ENCODE measurements at places on chromosomes 3 and 15.

DNA sequence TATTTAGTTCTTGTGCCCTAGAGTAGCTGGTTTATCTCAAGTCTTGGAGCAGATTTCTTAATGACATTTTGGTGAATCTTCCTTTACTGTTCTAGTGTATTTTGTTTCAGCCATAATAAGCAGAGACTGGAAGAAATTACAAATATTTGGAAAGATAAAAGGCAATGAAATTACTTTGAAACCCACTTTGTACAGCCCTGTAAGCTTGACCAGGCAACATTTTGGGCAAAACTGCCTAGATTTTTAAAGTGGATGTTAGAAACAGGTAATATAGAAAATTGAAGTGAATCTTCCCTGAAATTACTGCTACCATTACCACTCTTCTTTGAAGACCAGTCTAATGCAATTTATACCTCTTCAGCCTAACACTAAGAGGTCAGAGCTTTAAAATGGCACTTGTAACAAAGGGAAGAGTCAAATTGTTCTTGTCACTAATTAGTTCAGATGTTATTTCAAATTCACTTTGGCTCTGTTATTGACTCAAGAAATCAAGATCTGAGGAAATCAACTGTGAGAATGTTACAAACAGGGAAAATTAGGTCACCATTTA is 589.4 kb downstream of the NLGN1 start:
- DNase-seq, result no peak

GRCh38 chr15:39358441-39359041 is 222.3 kb upstream of the THBS1 start:
- DNase-seq, result no peak

DNA sequence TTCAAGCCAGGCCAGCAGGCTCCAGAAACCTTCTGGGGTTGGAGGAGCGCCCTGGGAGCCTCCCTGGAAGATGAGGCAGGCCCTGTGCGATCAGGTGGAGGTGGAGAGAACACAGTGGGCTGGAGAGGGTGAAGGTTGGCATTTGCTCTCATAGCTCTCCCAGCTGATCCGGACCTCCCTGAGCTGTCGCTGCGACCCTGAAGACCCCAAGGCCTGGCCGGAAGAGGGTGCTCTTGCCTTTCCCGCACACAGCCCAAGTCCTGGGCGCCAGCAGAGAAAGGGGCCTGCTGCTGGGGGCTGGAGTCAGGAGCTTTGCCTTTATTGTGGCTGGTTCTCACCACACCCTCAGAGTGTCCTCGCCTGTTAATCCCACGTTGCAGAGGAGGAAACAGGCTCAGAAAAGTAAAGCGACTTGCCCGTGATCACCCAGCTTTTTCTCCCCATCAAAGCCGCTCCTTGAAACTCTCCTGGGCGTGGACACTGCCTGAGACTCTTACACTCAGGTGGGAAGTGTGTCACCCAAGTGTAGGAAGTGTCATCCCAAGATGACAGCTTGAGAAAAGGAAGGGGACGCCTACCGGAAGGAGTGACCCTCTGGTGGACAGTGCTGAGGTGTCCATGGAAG is 8.6 kb upstream of the RPL29 start:
- no peak for DNase-seq

GRCh38 chr15:87736891-87737389 is 519.6 kb downstream of the NTRK3 start:
- no peak for DNase-seq

DNA sequence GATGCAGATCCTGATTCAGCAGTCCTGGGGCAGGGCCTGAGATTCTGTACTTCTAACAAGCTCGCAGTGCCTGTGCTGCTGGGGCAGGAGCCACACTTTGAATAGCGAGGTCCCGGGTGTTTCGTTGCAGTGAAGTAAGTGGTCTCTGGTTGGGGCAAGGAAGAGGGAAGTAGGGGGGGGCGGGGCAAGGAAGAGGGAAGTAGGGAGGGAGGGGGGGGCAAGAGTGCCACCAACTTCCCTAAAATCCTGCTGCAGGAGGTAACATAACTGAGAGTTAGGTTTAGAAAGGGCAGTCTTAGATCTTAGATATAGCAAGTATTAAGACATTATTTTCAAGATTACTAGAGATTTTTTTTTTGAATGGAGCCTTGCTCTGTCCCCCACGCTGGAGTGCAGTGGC is 35.5 kb downstream of the CRTAP start:
- DNase-seq, result no peak

- DNase-seq, result no peak
These were observed 2.1 kb upstream of the IQSEC1 start for GRCh38 chr3:13075318-13075717.

Data from sciatic nerve (tissue), 2 donors.